ENCODE measurements at places on chromosomes 16 and 17.

GRCh38 chr17:79563237-79564013 lies 47.4 kb downstream of the RBFOX3 start:
- DNase-seq: no peak

DNA sequence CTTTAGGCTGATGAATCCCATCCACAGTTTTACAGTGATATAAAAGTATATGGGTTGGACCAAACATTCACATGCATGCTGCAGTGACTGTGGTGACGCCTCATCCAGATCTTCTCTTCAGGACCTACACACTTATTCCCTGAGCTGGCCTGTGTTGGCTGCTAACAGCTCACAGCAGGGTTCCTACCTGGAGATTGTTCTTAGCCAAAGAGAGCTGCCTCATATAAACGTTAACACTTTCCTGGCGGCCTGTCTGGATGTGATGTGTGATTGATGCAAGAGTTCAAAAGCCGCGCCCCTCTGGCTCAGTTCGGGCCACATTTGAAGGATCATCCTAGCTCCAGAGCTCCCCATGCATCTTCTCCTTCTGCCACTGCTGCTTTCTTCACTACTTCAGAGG lies 93.0 kb upstream of the NETO2 start:
- DNase-seq: no peak

- no peak for DNase-seq
These were observed 31.7 kb downstream of the CRISPLD2 start for GRCh38 chr16:84851192-84852127.

DNA sequence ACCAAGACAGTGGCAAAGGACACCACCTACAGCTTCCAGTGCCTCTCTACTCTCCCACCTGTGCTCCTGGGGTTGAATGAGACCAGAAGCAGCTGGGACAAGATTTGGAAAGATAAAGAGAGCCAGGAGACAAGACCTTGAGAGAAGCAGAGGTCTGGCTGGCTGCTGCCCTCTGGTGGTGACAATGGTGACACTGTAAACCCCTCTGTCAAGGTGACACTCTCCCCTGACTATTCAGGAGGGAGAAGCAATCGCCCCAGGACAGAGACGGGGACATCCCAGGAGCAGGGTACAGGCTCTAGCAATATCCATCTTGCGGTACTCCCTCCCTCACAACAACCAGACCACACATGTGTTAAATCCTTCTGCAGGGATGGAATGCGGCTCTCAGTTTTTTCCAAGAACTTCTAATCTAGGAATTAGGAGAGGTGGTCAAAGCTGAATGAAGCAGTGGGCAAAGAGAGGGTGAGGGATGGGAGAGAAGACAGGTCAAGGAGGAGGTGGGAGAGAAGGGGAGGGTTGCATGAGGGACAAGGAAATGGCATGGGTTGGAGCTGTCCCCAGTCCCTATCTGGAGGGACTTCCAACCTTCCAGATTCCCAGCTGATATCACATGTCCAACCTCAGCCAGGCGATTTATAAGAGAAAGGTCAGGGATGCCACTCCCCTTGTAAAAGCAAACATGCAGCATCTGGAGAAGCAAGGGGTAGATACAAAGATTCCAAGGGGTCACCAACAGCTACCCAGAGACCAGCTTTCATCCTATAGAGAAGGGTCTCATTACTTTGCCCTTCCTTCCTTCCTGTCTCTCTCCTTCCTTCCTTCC lies 2.9 kb downstream of the PHOSPHO1 start:
- DNase-seq: peak; percentile 56

DNA sequence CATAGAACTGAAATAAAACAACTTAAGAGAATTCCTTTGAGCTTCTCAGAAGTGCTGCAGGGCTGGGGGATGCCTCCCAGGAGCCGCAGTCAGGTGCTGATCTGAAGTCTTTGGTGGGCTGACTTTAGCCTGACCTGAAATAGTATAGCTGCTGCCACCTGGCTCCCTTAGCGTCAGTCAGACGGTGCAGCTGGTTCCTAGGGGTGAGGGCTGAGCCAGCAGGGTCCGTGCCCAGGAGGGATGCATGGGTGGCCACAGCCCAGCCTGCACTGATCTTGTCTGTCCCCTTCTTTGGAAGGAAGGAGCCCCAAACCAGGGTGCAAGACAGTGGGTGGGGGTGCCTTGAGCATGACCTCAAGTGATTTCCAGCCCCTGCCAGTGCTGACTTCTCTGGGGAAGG lies 11.5 kb downstream of the MAPT start:
- DNase-seq: no peak

DNA sequence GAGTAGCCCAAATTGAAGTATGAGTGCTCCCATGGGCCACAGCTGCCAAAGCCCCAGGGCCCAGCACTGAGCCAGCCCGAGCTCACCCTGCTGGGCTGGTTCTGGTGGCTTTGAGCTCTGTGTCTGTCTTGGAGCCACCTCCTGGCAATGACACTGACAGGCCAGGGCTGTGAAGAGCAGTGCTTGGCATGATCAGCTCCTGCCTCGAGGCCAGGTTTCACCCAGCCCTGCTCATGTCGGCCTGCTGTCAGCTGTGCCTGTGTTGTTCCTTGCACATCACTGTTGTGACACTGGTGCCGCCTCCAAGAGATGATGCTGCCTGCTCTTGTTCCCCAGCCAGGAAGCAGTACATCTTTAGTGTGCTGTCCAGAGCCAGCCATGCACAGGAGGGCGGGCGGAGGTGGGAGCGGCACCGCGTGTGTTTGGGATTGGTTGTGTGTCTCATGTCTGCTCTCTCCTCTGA lies 26.0 kb downstream of the PLD6 start:
- no peak for DNase-seq

- DNase-seq: no peak
These were observed 52.8 kb downstream of the GSG1L start for GRCh38 chr16:28010671-28011070.

GRCh38 chr17:29214215-29215146 lies 32.2 kb upstream of the CRYBA1 start:
- no peak for DNase-seq

GRCh38 chr16:81337097-81337496 lies 22.3 kb downstream of the GAN start:
- DNase-seq: no peak

- DNase-seq: no peak
These were observed 11.7 kb downstream of the PECAM1 start for GRCh38 chr17:64378890-64379354.

DNA sequence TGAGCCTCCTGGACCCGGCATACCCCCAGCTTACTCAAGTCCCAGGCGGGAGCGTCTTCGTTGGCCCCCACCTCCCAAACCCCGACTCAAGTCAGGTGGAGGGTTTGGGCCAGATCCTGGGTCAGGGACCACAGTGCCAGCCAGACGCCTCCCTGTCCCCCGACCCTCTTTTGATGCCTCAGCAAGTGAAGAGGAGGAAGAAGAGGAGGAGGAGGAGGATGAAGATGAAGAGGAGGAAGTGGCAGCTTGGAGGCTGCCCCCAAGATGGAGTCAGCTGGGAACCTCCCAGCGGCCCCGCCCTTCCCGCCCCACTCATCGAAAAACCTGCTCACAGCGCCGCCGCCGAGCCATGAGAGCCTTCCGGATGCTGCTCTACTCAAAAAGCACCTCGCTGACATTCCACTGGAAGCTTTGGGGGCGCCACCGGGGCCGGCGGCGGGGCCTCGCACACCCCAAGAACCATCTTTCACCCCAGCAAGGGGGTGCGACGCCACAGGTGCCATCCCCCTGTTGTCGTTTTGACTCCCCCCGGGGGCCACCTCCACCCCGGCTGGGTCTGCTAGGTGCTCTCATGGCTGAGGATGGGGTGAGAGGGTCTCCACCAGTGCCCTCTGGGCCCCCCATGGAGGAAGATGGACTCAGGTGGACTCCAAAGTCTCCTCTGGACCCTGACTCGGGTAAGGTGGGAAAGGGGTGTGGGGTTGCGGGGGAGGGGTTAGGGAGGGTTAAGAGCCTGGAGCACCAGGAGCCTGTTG lies 1.6 kb downstream of the SENP3 start:
- DNase-seq: no peak

- no peak for DNase-seq
These were observed 4.7 kb upstream of the BCAR1 start for GRCh38 chr16:75256059-75256571.

DNA sequence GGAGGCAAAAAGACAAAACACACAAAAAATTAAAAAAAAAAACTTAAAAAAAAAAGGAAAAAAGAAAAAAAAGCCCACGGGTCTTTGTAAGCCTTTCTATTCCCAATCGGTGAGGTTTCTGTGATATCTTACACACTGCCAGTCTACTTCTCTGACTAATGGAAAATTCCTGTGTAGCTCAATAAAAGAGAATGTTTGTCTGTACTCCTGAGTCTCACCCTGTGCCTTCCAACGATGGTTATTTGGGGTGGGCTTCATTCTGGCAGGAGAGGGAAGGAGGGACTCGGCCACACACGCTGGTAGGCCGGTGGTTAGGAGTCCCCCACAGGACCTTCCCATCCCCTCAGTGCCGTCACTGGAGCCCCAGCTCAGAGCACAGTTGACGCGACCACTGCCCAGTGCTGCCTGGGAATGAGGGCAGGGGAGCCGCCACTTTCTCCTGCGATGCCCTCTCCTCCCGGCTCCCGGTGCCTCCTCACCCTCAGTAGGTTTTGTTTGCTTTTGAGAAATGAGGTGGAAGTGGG lies 68.0 kb downstream of the AMFR start:
- no peak for DNase-seq

- DNase-seq: no peak
These were observed 38.8 kb downstream of the HEATR6 start for GRCh38 chr17:60039847-60040442.

DNA sequence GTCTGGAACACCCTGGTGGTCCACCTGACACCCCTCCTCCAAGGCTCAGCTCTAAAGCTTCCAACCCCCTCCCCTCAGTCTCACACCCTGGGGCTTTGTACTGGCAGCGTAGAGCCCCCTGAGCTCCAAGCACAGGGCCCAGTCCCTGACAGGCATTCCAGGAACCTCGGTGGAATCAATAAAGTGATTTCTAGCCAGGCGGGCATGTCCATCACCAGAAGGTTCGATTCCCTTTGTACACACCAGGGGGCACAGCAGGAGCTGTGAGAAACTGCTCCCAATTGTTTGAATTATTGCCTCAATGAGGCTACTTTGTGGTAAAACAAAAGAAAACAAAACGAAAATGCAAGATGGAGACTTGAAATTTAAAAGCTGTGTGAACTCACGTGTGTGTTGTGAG lies 51.8 kb downstream of the SMPD3 start:
- DNase-seq: peak; percentile 15

GRCh38 chr17:4711661-4712181 lies 1.3 kb downstream of the ARRB2 start:
- no peak for DNase-seq

DNA sequence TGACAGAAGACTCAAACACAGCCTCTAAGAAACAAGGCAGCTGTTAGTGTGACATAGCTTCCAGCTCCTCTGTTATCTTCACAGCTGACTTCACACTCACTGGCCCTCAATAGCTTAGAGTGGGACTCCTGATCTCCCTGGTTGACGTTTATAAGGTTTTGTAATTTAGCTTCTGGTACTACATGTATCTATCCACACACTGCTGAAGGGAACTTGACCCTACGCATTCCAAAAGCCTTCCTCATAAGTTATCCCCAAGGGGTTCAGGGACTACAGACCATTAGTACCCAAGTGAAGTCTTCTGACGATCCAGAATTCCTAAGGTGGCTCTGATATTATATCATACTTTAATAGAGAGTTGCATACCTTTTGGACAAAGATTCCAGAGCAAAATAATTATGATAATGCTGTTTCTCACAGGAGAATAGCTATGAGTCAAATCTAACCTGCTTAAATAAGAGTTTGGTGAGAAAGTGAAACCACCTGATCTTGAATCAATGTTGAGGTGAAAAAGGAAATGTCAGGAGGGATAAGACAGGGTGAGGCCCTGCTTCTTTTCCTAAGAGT lies 14.5 kb downstream of the ACACA start:
- no peak for DNase-seq

- no peak for DNase-seq
These were observed 97.7 kb downstream of the ZNF18 start for GRCh38 chr17:11899537-11899942.

DNA sequence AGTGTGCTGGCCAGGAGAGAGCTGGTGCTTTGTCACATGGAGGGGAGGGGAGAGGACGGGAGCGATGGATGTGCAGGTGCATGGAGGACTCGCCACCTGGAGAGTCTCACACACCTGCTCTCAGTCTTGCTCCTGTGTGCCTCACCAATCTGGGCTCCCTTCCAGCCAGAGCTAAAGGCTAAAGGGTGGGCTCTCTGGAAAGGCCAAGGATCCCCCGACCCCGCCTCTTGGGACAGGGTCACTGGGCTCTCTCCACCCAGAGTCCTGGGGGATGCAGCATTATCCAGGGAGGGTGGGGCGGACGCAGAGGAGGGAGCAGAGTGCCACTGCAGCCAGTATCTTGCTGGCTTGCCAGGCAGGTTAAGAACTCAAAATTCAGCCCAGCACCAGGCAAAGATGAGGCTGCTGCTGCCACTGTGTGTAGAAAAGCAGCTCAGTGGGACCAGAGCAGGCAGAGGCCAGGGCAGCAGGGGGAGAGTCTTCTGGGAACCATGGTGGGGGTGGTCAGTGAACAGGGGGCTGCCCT lies 5.4 kb upstream of the STAT5B start:
- DNase-seq: no peak

DNA sequence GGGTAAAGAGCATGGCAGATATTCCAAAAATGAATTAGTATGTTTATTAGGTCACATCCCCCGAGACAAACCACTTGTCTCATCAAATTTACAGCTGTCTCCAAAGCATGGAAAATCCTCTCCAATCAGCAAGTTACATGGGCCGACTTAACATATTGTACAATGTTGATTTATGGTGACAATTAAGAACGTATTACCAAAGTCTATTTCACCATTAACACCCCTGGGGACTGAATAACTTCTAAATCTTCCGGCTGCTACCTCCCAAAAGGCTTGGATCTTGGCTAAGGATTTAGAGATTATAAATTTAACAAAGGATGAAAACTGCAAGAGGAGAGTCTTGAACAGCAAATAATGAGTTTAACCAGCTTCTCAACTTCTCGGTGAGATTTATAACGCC lies 311.9 kb downstream of the NPIPA8 start:
- no peak for DNase-seq

DNA sequence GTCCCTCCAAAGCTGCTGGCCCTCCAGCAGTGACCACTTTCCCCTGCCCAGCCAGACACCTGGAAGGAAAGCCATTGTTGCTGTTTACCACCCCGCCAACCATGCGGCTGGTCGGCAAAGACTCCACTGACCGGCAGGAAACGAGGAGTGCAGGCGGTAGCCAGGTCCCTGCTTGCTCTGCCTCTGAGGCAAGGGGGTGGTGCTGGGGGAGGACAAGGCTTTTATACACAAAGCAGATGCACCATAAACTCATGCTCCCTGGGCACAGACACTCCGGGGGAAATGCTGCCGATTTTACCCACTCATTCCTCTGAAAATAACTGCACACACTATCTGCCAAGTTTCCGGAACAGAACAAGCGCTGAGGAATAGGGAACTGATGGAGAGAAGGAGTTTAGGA lies 62.8 kb upstream of the GRIN2A start:
- DNase-seq: no peak

- no peak for DNase-seq
These were observed 86.8 kb downstream of the NTN1 start for GRCh38 chr17:9108146-9108545.

Measured in stimulated activated CD4-positive, alpha-beta T cell treated with anti-CD3 and anti-CD28 coated beads, TNF-alpha, amount 100 ng/mL, for 24 hours (primary cell).